ENCODE measurements at places on chromosomes 16 and 17.

DNA sequence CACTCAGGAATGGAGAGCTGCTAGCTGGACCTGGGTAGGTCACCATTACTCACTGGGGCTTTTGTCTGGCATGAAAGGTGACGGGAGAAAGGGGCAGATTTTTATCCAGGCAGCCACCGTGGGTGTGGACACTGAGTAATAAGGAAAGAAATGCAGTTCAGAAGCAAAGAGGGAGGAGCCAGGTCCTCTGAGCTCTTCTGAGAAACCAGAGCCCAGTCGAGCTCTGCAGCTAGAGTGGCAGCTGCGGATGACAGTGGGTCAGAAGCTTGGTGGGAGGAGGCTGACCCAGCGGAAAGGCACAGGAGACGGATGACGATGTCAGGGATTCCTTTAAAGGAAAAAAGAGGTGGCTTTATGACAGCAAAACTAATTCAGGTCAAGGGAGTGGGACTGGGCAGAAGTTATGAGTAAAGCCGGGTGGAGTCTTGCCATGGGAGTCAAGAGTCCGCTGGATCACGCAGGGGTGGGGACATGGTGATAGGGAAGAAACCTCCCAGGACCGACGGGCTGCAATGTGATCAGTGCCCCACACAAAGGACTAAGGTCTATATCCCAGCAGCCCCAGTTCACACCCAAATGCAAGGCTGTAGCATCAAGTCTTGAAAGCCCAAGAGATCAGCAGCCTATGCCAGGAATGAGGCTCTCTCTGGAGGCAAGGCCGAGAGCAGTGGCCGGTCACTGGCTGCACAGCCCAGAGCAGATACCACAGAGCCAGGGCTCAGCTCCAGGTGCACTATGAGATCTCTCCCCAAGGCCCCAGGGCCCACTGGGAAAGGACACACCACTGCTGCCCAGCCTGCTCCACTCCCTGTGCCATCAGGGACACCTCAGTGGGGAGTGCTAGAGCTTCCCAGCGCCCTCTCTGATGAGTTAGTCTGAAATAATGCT is 6.3 kb upstream of the MNT start:
- H3K4me1 ChIP-seq = peaks cover 35% of the 10 kb centered on the region
- H3K27me3 ChIP-seq = no peaks in the 10 kb centered on the region
- H3K4me3 ChIP-seq = no peak overlapping the region

DNA sequence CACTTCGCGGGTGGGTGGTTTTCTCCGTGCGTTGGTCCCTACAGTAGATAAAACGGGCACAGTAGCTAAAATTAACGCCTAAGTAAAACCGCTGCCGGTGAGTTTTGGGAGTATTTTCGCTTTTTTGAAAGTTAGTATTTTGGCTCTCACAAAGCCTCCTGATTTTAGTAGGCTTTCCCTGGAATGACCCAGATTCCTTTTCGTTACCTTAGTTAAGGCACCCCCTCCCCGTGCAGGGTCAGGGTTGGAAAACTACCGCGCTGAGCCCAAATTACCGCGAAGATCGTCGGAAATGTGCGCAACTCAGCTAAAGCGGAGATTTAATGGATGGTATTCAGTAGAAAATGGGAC is 28.3 kb upstream of the ST6GALNAC1 start:
- DNase-seq = no peak
- H3K36me3 ChIP-seq = peaks cover 2% of the 10 kb centered on the region
- H3K4me1 ChIP-seq = peaks cover 25% of the 10 kb centered on the region

DNA sequence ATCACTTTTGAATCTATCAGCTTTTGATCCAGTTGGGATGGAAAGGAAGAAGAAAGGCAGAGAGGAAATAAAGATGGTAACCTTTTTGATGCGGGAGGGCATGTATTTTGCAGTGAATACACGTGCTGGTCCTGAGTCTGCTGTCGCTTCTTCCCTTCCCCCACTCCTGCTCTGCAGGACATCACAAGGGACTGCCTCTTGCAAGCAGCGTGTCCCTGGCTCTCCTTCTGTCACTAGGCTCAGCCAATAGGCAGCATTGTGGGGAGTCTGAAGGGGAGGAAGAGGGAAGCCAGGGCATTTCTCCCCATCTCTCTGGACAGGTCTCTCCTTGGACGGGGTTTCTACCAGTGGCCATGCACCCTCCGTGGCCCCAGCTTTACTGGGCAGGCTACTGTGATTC is 15.7 kb upstream of the WFDC1 start:
- no peaks in the 10 kb centered on the region for H3K36me3 ChIP-seq
- H3K4me3 ChIP-seq = no peak overlapping the region
- no peak for DNase-seq
- peaks cover 5% of the 10 kb centered on the region for H3K27me3 ChIP-seq
- H3K27ac ChIP-seq = no peak overlapping the region

- DNase-seq = no peak
- H3K27ac ChIP-seq = peak overlapping the region; percentile 89
- peaks cover 36% of the 10 kb centered on the region for H3K4me1 ChIP-seq
- H3K4me3 ChIP-seq = peak overlapping the region; percentile 75
- H3K36me3 ChIP-seq = no peaks in the 10 kb centered on the region
Measured at GRCh38 chr17:39752241-39752881, 14.6 kb downstream of the GRB7 start.

DNA sequence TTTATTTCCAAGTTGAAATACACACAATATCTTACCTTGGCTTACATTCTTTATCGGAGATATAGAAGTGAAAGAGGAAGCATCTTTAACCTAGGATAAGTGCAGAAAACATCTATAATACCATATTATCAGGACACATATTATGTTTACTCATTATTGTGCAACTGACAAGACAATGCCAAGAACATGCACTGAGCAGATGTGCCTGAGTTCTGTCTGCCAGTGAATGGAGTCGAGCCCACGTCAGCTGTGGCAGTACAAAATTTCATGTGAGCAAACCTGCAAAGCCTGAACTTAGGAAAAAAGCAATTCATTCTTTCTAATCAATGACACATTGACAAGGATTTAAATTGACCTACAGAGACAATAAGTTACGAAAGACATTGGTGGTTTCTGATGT is 154.4 kb downstream of the AXIN2 start:
- no peaks in the 10 kb centered on the region for H3K36me3 ChIP-seq
- no peak overlapping the region for H3K27ac ChIP-seq
- H3K4me3 ChIP-seq = no peak overlapping the region
- H3K4me1 ChIP-seq = no peaks in the 10 kb centered on the region

DNA sequence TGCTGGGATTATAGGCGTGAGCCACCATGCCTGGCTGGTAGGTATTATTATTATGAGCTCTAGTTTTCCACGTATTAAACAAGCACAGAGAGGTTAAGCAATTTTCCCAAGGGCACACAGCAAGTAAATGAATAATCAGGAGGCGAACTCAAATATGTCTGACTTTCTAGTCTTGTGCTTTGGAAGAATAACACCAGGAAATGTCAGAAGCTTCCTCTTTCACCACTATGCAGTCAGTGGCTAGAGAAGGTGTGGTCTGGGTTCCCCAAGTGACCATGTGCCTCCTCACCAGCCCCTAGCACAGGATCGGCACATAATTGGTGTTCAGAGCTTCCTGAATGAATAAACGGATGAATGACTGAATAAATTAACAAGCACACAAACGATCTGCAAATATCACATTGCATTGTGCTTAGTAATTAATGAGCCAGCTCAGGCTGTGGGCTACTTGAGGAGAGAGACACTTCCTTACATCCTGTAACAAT is 21.6 kb upstream of the SCNN1B start:
- no peak for DNase-seq
- no peaks in the 10 kb centered on the region for H3K36me3 ChIP-seq
- peaks cover 12% of the 10 kb centered on the region for H3K27me3 ChIP-seq
- H3K4me1 ChIP-seq = no peaks in the 10 kb centered on the region
- H3K4me3 ChIP-seq = no peak overlapping the region

DNA sequence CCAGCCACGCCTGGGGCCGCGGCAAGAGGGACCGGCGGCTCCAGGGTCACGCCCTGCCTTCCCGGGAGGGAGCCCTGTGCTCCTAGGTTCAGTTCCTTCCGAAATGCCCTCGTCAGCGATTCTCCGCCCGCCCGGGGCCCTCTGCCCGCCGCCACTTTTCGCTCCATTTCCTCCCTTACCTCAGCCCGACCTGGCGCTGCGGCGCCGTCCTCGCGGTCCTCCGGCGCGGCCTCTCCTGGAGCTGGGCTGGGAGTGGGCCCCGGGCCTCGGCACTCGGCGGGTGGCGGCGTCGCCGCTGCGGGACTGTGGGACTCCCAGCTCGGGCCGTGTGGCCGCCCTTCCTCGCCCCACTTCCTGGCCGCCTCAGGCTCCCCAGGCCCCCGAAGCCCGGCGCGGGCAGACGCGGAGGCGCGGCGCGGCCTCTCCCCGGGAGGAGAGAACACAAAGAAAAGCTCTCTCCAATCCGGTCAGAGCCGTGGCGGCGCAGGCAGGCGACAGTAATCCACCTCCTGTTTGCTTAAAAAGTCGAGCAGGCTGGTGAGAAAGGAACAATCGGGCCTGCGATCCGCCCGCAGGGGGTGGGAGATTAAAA is 1.6 kb downstream of the BAHCC1 start:
- no peak overlapping the region for H3K4me3 ChIP-seq
- H3K27me3 ChIP-seq = peaks cover 55% of the 10 kb centered on the region

- no peaks in the 10 kb centered on the region for H3K27me3 ChIP-seq
- DNase-seq = no peak
- H3K27ac ChIP-seq = peak overlapping the region; percentile 41
- no peak overlapping the region for H3K4me3 ChIP-seq
Measured at GRCh38 chr16:27436065-27436464, 34.1 kb downstream of the IL21R start.

- peaks cover 13% of the 10 kb centered on the region for H3K36me3 ChIP-seq
- H3K27me3 ChIP-seq = peaks cover 84% of the 10 kb centered on the region
- DNase-seq = peak; percentile 65
- H3K27ac ChIP-seq = peak overlapping the region; percentile 51
- peaks cover 16% of the 10 kb centered on the region for H3K4me1 ChIP-seq
Measured at GRCh38 chr16:54936201-54936978, 5.7 kb downstream of the IRX5 start.

DNA sequence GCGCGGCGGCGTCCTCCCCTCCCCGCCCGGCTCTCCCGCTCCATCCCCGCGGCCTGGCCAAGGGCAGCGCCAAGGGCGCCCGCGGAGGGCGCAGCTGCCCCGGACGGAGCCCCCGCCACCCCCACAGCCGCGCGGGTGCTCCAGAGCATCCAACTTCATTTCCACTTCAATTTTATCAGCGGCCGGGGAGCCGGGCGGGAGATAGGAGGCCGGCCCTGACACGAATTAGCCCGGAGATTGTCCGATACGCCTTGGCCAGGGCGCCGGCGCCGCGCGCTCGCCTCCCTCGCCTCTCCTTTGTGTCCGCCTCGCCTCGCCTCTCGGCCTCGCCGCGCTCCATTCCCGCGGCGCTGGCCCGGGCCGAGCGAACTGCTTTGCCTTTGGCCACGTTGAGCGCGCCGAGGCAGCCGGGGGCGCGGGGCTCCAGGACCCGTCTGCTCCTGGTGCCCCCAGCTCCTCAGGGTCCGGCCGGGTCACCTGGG is 129.1 kb upstream of the LHX1 start:
- H3K36me3 ChIP-seq = no peaks in the 10 kb centered on the region

GRCh38 chr17:5424909-5425308 is 4.9 kb downstream of the RPAIN start:
- H3K27ac ChIP-seq = no peak overlapping the region
- H3K4me3 ChIP-seq = no peak overlapping the region
- DNase-seq = no peak
- peaks cover 26% of the 10 kb centered on the region for H3K4me1 ChIP-seq
- peaks cover 65% of the 10 kb centered on the region for H3K36me3 ChIP-seq
- no peaks in the 10 kb centered on the region for H3K27me3 ChIP-seq

- no peaks in the 10 kb centered on the region for H3K36me3 ChIP-seq
- H3K27ac ChIP-seq = no peak overlapping the region
- H3K4me3 ChIP-seq = no peak overlapping the region
- no peaks in the 10 kb centered on the region for H3K4me1 ChIP-seq
- H3K27me3 ChIP-seq = no peaks in the 10 kb centered on the region
Measured at GRCh38 chr16:5758281-5758680, 660.7 kb upstream of the EEF2KMT start.

- no peak for DNase-seq
- H3K27ac ChIP-seq = peak within 1 kb of the TSS; percentile 51
- peak within 1 kb of the TSS; percentile 70 for H3K4me3 ChIP-seq
- H3K27me3 ChIP-seq = peaks cover 21% of the 10 kb centered on the region
- H3K4me1 ChIP-seq = peaks cover 8% of the 10 kb centered on the region
Measured at GRCh38 chr16:89575247-89576152, at the start of gene CPNE7. Gene CPNE7, plus strand, starts transcription at chr16:89575758. Its CDS starts 140 bp downstream, at chr16:89575898.

DNA sequence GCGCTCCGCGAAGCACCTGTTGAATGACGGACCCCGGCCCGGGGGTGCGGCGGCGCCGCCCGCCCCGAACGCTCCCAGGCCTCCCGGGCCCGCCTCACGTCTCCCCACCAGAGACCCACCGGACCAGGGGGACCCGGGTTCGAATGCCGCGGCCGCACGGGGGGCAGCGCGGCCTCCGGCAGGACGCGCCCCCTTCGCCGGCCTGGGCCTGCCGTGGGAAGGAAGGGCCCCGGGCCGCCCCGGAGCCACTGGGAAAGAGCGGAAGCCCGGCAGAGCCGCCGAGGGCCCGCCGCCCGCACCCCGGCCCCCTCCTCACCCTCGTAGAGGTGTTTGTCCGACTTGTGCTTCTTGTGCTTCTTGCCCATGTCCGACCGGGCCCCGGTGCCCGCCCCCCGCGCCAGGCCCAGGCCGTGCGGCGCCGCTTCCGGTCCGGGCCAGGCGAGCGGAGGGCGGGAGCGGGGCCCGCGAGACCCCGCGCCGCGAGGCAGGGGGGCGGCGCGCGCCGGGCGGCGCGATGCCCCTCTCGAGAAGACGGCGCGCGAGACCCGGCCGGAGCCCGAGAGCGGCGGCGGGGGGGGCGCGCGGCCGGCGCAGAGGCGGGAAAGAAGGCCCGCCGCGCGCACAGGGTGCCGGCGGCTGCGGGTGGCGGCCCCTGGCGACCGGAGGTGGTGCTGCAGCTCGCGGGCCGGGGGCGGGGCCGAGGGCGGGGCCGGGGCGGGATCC is at the start of gene BRD7:
Gene BRD7, minus strand, starts transcription at position 579 of the 723 bp plus-strand sequence. Its CDS starts 214 bp downstream, at position 365.
- peaks cover 30% of the 10 kb centered on the region for H3K36me3 ChIP-seq
- peak; percentile 89 for DNase-seq
- peak within 1 kb of the TSS; percentile 92 for H3K4me3 ChIP-seq
- peaks cover 3% of the 10 kb centered on the region for H3K27me3 ChIP-seq

DNA sequence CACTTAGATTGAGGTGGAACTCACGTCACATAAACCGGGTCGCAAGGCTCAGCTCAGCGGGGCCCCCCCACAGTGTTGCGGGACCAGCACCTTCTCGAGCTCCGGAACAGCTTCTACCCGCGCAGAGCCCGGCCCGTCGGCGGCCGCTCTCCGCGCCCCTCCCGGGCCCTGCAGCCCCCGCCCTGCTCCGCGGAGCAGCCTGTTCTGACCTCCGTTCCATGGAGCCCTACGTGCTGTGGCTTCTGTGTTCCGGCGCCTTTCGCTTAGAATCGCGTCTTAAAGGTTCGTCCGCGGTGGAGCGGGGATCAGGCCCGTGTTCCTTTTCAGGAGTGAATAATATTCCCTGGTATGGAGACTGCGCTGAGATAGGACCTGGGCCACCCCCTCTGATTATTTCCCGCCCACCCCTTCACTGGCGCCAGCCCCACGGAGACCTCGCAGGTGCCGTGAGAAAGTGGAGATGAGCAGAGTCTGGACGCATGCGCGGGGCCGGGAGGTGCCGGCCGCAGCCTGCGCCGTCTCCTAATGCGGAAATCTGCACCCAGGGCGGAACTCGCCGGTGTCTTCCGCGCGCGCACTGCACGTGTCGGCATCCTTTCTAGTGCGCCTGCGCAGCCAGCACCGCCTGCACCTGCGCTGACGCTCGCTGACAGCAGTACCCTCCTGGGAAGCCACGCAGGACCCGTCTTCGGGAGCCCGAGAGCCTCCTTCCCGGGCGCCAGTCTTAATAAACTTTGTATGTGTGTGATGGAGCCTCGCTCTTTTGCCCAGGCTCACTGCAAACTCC is 30.9 kb downstream of the ZNF778 start:
- peaks cover 4% of the 10 kb centered on the region for H3K27me3 ChIP-seq
- H3K4me1 ChIP-seq = peaks cover 2% of the 10 kb centered on the region
- H3K4me3 ChIP-seq = peak overlapping the region; percentile 76
- peaks cover 6% of the 10 kb centered on the region for H3K36me3 ChIP-seq
- no peak overlapping the region for H3K27ac ChIP-seq

All from activated CD4-positive, alpha-beta T cell treated with anti-CD3 and anti-CD28 coated beads, Interleukin-2, amount 10 ng/mL, durations not matched to agents 24 days and 14 days (primary cell).